Stimulated activated CD4-positive, alpha-beta T cell treated with anti-CD3 and anti-CD28 coated beads, Interleukin-12 subunit alpha, Interleukin-12 subunit beta, amount 100 ng/mL, for 4 hours (primary cell): ENCODE measurements at places on chromosomes 12 and 14.

- no peak for DNase-seq
These were observed 28.3 kb downstream of the MMAB start for GRCh38 chr12:109544955-109545531.

GRCh38 chr14:23513005-23513817 is 38.4 kb downstream of the ZFHX2 start:
- DNase-seq = no peak

- no peak for DNase-seq
These were observed 2.0 kb downstream of the MGP start for GRCh38 chr12:14883686-14884085.

- DNase-seq = no peak
These were observed 2.9 kb downstream of the CHPT1 start for GRCh38 chr12:101700299-101700820.

DNA sequence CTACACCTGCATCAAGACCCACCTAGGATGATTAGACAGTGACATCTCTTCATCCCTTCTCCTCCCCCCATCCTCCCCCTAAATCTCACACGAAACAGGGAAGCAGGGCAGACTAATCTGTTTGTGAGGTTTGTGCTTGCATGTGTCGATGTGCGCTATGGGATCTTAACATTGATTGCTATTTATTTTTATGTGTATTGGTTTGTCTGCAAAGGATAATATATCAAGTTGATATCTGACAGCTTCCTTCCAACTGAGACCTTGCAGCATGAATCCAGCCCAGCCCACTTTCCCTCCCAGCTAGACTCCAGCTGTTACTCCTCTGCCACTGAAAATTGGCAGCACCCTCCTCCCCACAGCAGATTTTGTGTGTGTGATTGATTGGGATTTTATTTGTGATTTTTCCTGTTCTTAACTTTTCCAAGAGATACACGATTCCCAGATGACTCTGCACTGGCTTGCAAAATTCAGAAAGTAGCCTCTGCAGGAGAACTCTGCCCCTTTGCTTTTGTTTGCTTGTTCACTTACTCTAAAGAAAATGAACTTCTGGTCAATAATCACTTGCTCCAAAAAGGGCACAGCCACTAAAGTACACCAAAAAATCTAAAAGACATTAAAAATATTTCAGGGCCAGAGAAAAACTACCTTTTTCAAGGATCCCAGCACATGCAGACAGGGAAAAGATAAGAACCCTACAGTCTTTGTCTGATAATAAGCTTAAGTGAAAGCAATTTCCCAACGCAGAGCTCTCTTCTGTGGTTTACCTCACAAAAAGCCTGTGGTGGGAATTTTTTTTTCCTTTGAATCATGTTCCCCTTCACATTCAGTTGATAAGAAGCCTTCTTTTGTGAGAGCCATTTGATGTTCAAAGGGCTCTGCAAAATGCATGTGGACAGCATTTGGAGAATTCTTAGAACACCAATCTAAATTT is 222.1 kb downstream of the RPS29 start:
- DNase-seq = no peak

DNA sequence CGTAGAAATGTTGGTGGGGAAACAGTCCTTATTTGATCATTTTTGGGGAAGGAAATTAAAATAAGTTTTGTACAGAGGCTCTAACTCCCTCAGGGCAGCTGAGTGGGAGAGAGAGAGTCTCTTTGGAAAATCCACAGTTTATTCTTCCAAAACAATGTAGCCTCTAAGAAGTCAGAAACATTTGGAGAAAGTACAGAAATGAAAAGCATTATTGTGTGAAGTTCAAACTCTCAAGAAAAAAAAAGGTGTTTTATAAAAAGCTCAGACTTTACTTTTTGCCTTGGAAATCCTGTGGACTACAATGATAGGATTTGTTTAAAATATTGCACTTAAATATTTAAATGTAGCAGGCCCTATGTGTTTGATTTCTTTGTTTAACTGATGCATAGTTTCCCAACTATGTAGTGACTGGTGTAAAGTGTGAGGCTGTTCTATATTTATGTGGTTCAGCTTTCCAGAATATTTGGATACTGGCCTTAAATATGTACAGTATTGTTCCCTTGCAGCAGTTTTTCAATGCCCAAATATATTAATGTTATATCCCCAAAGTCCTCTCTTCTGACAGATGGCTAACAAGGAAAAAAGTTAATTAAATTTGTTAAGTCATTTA is 82.0 kb upstream of the OTOGL start:
- no peak for DNase-seq

DNA sequence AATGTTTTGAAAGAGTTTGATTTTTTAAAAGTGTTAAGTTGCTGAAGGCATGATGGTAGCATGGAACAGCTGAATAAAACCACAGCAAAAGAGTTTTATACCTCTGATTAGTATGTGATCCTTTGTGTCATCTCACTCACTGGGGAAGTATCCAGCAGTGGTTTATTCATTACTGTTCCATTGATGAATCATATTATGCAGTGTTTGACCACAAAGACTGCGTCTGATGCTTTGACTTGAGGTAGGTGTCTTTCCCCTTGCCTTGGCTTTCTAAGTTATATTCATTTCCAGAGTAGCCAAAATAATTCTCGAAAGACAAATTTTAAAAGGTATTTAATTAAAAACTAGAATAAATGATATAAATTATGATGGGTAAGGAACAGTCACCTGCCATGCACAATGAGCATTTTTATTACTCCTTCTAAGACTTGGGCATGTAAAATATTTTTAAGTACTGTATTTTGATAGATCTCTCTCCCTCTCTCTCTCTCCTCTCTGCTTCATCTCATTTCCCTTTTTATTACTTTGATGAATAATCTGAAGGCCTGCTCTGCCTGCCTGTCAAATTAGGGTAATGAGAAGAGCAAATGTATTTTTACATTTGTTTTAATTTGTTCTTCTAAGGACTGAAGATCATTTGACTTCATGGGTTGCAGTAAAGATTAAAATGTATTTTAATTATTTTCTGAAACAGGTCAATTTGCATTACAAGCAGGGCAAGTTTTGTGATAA is 164.9 kb downstream of the NAV3 start:
- no peak for DNase-seq

DNA sequence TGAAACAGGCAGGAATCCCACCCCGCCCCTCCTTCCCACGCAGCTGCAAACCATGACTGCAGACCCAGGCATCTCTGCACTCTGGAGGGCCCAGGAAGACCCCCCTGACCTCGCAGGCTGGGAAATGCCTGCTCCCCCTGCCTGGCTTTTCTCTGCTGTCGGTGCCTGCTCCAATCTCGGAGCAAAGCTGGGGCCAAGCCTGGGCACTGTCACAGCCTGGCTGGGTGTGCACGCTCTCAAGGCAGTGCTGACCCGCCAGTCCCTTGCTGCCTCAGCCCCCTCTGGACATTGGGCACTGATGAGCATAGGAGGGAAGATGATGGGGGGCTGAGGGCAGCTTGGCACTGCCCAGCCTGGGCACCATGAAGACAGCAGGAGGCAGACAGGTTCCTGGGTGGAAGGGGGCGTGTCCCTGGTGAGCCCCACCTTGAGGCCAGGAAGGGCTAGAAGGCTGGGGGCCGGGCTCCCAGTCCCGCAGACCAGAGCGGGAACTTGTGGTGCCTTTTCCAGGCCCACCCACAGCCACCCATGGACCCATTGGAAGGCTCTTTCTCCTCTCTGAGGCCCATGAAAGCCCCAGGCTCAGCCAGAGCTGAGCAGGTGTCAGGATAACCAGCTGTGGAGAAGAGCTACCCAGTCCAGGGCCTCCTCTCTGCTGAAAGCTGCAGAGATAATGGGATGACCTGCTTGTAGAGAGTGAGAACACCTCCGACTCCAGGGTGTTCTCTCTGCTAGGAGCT is 10.7 kb upstream of the ZNF605 start:
- no peak for DNase-seq

DNA sequence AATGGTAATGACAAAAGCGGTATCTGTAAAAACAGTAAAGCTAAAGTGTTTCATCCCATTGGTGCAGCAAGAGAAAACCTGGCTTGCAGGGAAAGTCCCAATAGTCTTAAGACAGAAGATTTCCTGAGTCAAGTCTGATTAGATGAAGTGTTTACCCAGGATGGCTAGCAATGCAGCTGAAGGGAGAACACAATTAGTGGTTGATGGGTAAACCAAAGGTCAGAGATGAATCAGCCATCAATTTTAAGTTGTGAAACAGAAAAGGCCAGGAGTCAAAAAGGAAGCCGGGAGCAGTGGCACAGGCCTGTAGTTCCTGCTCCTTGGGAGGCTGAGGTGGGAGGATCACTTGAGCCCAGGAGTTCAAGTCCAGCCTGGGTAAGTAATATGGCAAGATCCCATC is 52.6 kb downstream of the SEC23A start:
- DNase-seq = no peak

GRCh38 chr14:33612197-33612505 is 338.7 kb downstream of the EGLN3 start:
- no peak for DNase-seq

DNA sequence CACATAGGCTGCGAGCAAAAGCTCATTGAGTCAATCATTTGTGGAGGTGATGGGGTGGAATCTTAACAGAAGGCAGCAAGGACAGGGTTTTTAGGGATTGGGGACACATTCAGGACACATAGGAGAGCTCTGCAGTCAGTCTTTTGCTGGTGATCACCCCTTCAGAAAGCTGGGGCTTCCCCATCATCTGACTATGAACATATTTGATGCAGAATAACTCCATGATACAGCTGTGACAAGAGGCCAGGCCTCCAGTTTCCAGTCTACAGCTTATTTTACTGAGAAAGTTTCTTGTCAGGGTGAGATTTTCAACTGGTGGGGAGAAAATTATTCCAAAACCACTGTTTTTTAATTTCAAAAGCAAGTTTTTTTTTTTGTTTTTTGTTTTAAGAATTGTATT is 134.2 kb downstream of the TMEM30B start:
- DNase-seq = no peak

DNA sequence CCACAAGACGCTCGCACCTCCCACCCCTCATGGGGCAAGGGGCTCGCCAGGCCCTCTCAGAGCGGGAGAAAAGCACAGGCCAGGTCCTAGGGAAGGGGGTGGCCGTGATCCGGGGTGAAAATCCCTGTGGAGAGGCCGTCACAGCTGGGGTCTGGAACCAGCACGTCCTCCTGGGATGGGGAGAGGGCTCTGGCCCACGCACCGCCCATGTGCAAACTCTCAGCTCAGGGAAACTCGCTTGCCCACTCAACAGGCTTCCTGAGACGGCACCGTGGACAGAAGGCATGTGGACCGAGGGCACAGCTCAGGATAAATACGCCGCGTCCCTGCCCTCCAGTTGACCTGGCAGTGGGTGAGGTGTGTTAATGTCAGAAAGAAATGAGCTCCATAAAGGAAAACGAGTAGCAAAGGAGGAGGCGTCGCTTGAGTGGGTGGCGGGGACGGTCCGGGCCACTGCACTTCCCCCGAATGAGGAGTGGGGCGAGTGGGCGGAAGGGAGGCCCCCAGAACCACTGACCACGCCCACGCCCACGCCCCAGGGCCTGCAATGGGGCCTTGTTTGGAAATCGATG is 57.6 kb upstream of the GALNT9 start:
- DNase-seq = no peak
